Caudate nucleus (tissue), 63 donors: ENCODE measurements at places on chromosomes 16 and 17.

DNA sequence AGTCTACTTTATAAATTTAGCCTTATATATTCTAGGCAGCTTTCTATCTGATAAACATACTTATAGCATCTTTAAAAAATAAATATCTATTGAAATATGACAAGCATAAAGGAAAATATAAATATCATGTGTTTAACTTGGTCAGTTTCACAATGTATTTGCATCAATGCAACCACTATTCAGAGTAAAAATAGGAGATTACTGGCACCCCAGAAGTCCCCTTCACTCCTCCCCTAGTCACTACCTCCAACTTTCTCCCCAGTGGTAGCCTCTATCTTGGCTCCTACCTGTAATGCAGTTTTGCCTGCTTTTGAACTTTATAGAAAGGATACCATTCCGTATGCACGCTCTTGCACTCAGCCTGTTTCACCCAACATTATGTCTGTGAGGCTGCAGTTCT lies 3.2 kb upstream of the NOD2 start:
- no peak for DNase-seq

GRCh38 chr17:6996256-6997011 lies 585 bp downstream of the ALOX12 start:
- no peak for DNase-seq

GRCh38 chr17:74249590-74250270 lies 24.3 kb upstream of the DNAI2 start:
- peak; percentile 15 for DNase-seq

DNA sequence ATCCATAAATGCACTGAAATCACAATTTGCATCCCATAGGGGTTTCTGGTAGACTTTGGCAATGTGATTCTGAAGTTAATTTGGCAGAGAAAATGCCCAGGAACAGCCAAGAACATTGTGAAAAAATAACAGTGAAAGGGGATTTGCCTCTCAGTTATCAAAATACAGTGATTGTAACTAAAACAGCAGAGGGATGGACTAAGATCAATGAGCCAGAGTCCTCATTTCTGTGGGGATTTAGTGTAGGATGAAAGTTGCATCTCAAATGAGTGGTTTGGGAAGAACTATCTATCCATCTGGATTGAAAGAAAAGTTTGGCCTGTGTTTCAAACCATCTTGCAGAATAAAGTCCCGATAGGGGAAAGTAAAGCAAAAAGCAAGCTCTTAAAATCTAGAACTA lies 28.1 kb downstream of the MYBBP1A start:
- no peak for DNase-seq

GRCh38 chr17:6019959-6020358 lies 50.2 kb upstream of the WSCD1 start:
- DNase-seq = no peak

DNA sequence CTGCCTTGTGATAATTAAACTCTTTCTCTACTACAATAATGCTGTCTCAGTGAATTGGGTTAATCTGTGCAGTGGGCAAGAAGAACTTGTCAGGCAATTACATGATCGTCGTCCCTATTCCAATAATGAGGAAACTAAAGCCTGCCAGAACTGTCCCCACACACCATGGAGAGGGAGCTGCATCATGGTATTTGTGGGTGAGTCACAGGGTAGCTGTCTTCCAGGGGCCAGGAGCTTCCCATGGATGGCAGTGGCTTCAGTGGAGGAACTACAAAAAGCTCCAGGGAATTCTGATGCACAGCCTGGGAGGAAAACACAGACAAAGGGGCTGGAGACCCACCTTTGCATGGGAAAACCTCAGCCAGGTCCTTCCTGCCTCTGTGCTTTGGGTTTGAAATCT lies 83.3 kb upstream of the C16orf82 start:
- no peak for DNase-seq

- no peak for DNase-seq
Observed at GRCh38 chr17:8542599-8543502, 87.7 kb downstream of the MYH10 start.

GRCh38 chr16:10881479-10882030 lies 4.6 kb downstream of the CIITA start:
- no peak for DNase-seq

DNA sequence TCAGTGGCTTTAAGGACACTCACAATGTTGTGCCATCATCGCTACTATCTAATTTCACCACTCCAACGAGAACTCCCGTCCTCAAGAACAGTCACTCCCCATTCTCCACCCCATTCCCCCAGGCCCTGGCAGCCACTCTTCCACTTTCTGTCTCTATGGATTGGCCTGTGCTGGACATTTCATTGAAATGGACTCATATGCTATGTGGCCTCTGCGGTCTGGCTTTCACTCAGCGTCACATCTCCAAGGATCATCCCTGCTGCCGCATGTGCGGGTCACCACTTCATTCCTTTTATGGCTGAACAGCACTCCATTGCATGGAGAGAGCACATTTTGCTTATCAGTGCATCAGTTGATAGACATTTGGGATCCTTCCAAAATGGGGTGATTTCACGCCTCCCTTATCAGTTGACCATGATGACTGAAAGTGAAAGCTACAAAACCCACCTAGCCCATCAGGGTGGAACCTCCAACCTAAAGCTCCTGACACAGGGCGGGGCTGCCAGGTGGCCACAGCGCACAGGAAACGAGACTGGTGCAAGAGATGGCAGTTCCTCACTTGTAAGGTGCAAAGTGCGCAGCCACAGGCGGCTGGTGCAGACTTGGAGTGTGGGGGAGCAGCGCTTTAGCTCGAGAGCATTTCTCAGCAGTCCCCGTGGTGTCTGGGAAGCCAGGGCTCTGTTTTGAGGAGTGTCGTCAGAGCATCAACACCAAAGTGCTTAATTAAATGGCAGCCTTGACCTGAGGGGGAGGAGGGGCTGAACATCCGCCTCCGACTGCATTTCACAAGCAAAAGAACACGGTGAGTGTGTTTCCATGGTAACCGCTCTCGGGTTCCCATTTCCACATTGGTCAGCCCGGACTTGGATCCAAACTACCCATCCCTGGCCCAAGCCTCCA lies 23.8 kb downstream of the COTL1 start:
- DNase-seq = peak; percentile 66

DNA sequence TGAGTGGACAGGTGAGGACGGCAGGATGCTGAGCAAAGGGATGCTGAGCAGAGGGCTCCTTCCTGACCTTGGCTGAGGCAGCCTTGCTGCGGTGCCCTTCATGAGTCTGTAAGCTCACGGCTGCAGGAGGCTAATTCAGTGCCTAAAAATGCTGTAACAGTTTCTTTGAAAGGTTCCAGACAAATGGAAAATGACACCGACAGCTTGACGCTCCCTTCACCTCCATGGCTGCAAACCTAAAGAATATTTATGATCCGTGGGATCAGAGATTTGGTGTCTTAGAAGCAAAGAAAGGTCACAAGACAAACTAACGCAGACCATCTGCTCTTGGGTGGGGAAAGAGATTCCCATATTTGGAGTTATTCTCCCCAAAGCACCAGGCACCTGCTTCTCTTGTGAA lies 28.0 kb downstream of the TOM1L2 start:
- DNase-seq = no peak

DNA sequence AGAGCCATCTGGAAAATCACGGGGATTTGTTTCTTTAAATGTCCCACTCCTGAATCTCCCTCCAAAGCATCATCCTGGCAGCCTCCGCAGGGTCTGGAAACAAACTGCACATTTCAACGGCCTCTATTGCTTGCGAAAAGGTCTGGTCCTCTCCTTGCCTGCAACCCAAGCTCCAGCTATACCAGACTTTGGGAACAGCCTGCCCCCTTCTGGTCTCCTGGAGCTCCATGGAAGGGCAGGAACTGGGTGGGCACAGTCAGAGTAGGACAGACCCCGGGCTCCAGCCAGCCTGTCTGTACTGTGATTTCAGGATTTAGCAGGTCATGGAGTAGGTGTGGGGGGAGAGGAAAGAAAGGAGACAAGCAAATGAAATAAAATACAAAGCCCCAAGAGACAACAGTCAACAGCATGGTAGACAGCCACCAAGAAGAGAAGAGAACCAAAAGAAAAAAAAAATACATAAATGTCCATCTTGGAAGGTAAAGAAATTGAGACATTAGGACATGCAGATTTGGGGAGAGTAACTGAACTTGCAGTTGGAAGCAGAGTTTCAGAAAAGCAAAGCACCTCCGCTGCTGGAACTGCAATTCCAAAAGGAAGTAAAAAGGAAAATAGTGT lies 2.7 kb downstream of the XYLT1 start:
- peak; percentile 16 for DNase-seq

GRCh38 chr17:34633351-34633750 lies 54.0 kb downstream of the TMEM132E start:
- no peak for DNase-seq

DNA sequence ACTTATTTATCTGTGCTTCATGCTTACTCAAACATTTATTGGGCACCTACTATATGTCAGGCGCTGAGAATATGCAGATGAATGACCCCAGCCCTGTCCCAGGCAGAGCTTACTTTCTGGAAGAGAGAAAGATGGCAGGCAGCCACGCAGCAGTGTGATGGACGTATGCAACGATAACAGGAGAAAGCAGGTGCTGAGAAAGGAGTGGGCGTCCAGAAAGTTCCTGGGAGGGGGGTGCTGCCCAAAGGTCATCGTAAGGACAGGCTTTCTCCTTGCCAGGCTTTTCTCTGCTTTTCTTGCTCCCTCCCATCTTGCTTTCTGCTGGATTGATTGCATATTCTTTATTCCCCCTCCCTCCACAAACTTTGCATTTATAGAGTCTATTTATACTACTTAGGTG lies 124.5 kb downstream of the GAS7 start:
- DNase-seq = no peak

DNA sequence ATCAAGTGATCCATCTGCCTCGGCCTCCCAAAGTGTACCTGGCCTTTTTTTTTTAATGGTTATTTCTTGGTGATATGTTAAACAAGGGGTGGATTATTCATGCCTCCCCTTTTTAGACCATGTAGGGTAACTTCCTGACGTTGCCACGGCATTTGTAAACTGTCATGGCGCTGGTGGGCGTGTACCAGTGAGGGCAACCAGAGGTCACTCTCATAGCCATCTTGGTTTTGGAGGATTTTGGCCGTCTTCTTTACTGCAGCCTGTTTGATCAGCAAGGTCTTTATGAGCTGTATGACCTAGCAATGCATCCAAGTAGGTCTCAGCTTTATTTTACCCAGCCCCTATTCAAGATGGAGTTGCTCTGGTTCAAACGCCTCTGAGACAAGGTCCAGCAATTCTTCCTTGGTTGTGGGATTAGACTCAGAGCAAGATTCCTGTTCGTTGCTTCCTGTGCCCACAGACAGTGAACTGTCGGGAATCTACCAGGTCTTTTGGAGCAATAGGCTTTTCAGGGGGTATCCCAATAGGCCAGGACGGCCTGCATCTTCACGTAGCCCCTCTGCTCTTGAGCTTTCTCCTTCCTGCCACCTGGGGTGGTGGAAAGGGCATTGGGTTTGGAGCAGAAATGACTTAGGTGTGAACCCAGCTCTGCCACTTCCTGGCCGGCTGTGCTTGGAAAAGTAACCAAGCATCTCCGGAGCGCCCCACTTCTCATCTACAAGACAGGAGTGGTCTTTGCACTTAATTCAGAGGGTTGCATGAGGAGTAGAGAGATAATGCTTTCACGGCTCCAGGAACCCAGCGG lies 52.9 kb upstream of the SEC14L1 start:
- DNase-seq = no peak

- DNase-seq = no peak
Observed at GRCh38 chr16:86580063-86580790, 1.9 kb downstream of the FOXL1 start.

GRCh38 chr16:12881740-12882139 lies 19.7 kb upstream of the SHISA9 start:
- DNase-seq = no peak

DNA sequence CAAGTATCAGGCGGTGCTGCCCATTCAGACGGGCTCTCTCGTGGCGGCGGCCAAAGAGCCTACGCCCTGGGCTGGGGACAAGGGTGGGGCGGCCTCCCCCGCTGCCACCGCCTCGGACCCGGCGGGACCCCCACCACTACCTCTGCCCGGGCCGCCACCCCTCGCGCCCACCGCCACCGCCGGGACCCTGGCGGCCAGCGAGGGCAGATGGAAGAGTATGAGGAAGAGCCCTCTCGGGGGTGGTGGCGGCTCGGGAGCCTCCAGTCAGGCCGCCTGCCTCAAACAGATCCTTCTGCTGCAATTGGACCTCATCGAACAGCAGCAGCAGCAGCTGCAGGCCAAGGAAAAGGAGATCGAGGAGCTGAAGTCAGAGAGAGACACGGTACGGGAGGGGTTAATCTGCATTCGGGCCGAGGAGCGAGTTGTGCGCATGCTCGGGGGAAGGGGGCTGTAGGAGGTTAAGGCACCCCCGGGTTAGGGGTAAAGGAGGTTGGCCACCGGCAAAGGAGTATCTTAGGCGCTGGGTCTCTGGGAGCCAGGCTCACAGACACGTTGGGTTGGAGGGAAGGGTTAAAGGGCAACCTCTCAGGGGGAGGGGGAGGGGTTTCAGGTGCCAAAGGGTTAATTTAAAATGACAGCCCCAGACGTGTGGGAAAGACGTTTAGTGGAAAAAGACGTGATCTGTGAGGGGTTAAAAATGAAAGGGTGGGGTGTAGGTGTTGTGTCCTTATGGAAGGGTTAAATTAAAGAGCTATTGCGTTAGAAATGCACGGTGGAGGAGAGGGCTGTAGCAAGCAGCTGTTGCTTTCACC lies 1.4 kb downstream of the MSL1 start:
- peak; percentile 40 for DNase-seq

GRCh38 chr16:50213939-50214519 lies 52.3 kb upstream of the ADCY7 start:
- no peak for DNase-seq

DNA sequence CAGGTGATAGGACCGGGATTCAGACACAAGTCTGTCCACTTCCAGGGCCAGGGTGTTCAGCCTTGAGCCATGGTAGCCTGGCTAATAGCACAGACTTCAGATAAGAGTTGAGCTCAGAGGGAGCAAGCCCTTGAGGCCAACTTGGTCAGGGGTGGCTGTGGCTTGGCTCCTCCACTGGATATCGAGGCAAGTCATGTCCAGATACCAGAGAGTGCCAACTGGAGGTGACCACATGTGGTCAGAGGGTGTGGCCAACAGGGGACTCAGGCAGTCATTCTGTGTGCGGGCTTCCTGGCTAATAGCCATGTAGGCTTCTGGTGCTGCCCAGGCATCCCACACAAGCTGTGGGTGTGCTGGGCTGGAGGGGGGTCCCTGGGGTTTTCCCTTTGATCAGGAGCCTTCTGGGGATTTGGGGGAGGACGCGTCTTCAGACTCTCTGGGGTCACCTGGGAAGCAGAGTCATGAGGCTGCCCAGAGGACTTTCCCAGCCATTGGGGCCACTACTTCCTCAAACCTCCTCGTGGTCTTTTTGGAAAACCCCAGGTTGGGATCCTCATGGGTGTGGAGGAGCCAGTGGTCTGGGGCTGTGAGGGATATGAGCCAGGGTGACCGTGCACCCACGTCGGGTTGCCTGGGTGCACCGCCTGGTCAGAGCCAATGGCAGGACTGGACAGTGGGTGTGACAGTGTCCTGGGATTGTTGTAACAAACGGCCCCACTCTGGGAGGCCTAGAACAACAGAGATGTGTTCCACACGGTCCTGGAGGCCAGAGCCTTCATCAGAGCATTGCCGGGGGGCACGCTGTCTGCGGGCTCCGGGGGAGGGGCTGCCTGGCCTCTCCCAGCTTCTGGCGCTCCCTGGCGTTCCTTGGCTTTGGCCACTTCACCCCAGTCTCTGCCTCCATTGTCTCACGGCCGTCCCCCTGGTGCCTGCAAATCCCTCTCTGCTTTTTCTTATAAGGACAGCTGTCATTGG lies 25.0 kb downstream of the COX4I1 start:
- DNase-seq = no peak

- DNase-seq = no peak
Observed at GRCh38 chr16:70780546-70780945, 20.4 kb downstream of the VAC14 start.
